Activated CD4-positive, CD25-positive, alpha-beta regulatory T cell (primary cell): ENCODE measurements at places on chromosomes 16 and 17.

- no peak for DNase-seq
Measured at GRCh38 chr17:71709271-71709890, 411.4 kb upstream of the SOX9 start.

DNA sequence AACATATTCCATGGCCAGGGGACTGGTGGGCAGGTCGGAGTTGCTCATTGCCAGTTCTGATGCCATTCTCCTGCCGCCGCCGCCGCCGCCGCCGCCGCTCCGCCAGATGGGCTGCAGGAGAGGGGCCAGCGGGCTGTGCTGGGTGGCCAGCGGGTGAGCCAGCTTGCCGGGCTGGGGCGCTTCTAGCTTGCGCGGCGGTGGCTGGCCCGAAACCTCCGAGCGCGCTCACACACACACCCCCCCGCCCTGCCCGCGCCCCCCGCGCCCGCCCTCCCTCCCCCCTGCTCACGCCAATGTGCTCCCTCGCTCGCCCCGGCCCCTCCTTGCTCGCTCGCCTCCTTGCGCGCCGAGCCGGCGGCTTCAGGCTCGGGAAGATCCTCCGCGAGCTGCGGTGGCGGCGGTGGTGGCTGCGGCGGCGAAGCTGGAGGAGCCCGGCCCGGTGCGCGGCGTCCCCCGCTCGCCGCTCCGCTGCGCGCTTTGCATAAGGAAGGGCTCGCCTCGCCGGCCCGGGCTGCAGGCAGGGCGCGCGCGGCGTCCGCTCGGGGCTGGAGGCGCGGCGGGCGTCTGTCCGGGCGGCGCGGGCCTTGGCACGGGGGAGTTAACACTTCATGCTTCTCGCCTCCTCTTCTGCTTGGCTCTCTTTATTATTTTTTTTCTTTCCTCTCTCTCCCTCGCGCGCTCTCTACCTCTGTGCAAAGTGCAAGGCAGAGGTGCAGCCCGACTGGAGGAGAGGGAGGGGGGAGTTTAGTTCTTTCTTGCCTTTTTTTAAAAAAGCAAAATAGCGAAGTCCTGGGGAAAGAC, 500 bp downstream of the MAF start:
- DNase-seq = peak; percentile 37

DNA sequence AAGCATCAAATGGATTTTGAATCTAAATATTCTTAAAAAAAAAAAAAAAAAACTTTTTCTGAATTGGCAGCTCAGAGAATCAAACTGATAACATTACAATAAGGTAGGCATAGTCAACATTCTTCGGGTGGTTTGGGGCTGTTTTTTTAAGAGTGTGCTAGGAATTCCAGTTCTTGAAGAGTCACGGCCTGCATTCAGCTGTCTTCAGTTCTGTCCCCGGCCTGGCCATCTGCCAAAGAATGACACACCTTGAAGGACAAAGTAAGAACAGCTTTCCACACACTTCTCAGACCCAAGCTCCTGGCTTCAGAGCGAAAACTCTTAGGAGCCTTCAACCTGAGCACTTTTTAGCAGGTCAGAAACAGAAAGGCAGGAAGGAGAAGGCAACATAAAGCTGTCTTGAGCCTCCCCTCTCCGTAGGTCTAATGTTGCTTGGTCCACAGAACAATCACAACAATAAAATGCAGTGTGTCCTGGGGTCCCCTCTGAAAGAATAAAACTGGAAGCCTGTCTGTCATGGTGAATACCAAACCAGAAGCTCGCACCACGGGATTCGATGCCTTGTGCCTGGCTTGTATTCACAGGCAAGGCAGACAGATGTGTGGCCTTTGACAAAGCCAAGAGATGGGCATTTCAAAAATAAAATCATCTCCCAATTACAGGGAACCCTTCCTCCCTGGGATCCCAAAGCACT, 524.4 kb upstream of the ZFHX3 start:
- DNase-seq = no peak

DNA sequence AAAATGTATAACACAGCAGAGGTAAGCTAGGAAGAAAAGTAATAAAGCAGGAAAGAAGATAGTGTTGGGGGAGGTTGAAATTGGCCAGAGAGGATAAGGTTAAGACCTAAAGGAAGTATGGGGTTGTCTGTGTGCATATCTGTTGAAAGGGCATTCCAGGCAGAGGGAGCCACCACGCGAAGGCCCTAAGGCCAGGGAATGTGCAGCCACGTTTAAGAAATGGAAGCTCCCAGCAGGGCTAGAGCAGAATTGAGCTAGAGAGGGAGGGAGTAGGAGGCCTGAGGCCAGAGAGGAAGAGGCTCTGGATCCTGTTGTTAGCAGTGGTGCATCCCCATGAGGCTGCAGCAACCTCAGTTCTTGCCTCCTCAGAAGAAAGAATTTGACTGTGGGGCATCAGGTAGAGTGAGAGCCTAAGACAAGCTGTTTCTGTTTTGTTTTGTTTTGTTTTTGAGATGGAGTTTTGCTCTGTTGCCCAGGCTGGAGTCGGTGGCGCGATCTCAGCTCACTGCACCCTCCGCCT, 59.0 kb upstream of the CACNG5 start:
- DNase-seq = no peak

DNA sequence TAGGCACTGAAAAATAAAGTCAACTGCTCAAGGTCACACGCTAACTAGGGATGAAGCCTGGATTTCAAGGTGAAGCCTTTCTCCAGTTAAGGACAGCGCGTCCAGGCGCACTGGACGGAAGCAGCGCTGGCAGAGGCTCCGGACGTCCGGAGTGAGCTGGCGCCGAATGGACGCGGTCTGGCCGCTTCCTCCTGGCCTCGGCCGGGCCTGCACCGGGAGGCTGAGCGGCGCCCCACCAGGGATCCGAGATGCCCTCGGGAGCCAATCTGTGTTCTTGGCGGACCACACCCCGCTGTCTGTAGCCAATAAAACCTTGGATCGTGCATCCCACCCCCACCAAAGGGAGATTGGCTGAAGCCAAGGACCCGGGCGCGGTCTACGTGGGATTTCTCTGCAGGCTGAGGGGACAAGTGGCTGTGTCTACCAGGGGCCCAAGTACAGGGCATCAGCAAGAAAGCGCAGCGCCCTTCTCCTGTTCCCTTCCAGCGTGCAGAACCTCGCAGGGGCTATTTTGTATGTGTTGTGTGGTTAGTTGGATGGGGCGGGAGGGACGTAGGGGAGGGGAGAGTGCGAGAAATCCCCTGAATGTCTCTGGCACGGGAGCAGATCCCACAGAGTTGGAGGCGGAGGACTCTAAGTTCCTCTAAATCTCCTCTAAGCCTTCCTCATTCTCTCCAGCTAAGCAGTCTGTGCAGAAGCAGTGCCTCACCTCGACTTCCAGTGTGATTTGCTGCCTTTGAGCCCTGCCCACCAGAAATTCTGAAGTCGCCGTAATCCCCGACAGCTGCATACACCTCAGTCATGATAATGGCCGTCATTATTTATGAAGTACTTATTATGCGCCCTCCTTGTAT, 2.5 kb upstream of the AKAP10 start:
- DNase-seq = no peak

GRCh38 chr16:85098565-85098964, 13.7 kb downstream of the CIBAR2 start:
- no peak for DNase-seq

- DNase-seq = no peak
Measured at GRCh38 chr16:31451681-31452351, 7.5 kb upstream of the ARMC5 start.

- no peak for DNase-seq
Measured at GRCh38 chr17:60586288-60586974, 13.6 kb upstream of the PPM1D start.

DNA sequence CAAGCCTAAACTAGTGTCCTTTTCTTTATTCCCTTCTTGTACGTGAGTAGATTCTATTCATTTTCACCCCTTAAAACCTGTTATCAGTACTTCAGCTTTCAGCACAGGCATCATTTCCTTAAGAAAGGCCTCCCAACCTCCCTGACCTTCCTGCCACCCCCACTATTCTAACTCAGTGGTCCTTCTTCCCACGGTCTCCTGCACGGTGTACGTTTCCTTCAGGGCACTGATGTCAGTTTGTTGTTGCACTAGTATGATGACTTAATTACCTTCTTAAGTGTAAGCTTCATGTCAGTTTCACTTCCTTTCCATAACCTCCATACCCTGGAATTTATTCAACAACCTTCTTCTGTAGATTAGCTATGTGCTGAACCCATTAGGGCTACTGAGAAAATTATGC, 484.2 kb downstream of the HS3ST4 start:
- DNase-seq = no peak

- no peak for DNase-seq
Measured at GRCh38 chr17:76386966-76387765, 2.8 kb downstream of the SPHK1 start.

DNA sequence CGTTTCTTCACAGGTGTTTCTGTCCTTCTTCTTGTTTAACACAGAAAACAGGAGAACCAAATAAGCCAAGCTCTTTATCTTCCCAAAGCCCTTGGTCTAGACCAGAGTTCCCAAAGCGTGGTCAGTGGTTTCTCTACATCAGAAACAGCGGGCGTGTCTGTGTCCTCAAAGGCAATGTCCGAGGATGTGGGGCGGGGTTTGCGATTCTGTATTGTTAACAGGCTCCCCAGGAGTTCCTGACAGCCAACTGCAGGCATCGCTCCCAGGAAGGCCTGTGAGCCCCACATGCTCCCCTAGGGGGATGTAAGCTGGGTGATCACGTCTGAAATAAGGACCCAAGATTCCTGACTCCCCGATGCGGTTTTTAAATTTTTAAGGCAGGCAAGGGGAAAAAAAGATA, 28.4 kb upstream of the SLC25A19 start:
- no peak for DNase-seq

- no peak for DNase-seq
Measured at GRCh38 chr16:11619327-11619851, 32.7 kb upstream of the LITAF start.

DNA sequence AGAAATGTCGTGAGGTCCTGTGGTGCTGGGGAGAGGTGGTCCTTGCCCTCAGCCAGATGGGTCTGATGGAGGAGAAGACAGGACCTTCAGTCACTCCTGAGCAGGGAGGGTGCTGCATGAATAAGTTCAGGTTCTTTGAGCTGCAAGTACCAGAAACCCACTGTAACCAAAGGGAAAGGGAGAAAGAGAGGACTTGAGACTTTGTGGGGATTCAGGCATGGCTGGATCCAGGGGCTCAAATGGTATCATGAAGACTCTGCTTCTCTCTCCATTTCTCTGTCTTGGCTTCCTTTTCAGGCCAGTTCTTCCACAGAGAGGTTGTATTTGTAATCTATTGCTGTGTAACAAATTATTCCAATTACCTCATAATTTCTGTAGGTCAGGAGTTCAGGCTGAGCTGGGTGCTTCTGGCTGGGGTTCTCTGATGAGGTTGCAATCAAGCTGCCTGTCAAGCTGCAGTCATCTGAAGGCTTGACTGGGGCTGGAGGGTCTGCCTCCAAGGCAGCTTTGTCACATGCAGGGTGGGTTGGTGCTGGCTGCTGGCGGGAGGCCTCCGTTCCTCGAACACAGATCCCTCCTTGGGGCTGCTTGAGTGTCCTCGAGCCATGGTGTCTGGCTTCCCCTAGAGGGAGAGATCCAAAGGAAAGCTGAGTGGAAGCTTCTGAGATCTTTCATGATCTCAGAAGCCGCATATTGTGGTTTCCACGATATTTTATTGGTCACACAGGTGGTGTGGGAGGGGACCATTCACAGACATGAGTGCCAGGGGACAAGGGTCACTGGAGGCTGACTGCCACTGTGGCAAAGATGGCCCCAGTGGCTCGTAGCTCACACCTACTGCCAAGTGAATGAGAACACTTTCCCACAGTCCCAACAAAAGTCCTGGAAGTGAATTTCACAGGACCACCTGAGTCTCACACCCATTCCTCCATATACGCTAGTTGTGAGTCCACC, 5.9 kb upstream of the ADCY7 start:
- DNase-seq = no peak

GRCh38 chr17:79203016-79203415, 128.4 kb downstream of the ENGASE start:
- DNase-seq = no peak

DNA sequence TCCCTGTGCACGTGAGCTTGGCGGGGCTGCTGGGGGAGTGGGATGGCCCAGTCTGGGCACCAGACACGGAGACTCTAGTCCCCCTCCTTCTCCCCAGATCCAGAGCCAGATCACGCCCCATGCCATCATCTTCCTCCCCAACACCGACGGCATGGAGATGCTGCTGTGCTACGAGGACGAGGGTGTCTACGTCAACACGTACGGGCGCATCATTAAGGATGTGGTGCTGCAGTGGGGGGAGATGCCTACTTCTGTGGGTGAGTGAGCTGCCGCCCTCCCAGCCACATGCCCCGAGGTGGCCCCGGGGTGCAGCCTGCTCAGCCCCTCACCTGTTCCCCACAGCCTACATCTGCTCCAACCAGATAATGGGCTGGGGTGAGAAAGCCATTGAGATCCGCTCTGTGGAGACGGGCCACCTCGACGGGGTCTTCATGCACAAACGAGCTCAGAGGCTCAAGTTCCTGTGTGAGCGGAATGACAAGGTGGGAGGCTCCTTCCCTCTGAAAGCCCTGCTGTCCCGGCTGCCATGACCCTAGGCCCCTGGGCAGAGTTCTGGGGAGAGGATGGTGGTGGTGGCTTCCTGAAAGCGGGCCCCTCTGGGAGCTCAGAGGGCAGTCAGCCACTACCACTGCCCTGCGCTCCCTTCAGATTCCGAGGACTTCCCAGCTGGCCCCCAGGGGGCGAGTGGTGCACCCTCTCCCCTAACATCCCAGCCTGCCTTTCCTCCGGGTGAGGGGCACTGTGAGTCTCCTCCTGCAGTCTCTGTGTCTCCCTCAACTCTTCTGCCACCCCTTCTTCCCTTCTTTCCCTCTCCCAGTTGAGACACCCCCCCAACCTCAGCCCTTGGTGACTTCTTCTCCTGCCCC, 2.8 kb upstream of the C17orf107 start:
- no peak for DNase-seq

DNA sequence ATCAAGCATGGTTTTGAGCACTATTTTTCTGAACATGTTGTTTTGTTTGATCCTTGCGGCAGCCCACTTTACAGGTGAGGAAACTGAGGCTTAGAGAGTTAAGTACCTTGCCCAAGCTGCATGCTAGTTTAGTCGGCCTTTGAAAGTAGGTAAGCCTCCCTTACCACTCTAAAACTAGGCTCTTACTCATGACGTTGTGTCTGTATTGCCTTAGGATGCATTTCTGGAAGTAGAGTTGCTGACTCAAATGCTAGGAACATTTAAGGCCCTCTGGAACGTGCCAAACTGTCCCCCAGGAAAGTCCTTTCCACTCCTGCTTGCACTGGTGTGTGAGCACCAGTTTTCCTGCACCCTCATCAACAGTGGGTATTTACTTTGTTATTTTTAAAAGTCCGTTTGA, 76.6 kb downstream of the ZFHX3 start:
- no peak for DNase-seq

DNA sequence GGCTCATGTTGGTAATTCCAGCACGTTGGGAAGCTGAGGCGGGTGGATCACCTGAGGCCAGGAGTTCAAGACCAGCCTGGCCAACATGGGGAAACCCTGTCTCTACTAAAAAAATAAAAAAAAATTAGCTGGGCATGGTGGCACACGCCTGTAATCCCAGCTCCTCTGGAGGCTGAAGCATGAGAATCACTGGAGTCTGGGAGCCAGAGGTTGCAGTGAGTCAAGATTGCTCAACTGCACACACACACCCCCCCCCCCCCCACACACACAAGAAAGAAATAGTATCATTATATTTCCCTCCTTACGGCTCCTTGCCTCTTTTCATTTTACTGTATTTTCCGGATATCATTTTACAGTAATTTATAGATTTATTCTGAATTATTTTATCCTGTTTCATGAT, 963.1 kb upstream of the GOT2 start:
- DNase-seq = no peak

GRCh38 chr17:1289695-1290094, 10.2 kb downstream of the TRARG1 start:
- no peak for DNase-seq
